Activated T-cell treated with anti-CD3 and anti-CD28 coated beads, Interleukin-2, amount 50 U/mL, for 24 hours (primary cell): ENCODE measurements at places on chromosomes 11 and 22.
A peak's percentile ranks its signal among the peaks of the same experiment; 100 is the strongest.

GRCh38 chr11:6437993-6438392 is 2.8 kb downstream of the HPX start:
- DNase-seq, result no peak
- no peaks in the 10 kb centered on the region for H3K36me3 ChIP-seq
- no peaks in the 10 kb centered on the region for H3K4me1 ChIP-seq
- no peak overlapping the region for H3K4me3 ChIP-seq
- no peak overlapping the region for H3K27ac ChIP-seq
- no peaks in the 10 kb centered on the region for H3K27me3 ChIP-seq

- H3K27me3 ChIP-seq, result peaks cover 36% of the 10 kb centered on the region
- H3K36me3 ChIP-seq, result no peaks in the 10 kb centered on the region
- no peak overlapping the region for H3K27ac ChIP-seq
- DNase-seq, result no peak
- no peaks in the 10 kb centered on the region for H3K4me1 ChIP-seq
- H3K4me3 ChIP-seq, result no peak overlapping the region
Observed at GRCh38 chr11:76839311-76839710, 21.4 kb upstream of the ACER3 start.

GRCh38 chr22:47075568-47075967 is 313.1 kb downstream of the TBC1D22A start:
- H3K27ac ChIP-seq, result no peak overlapping the region
- no peaks in the 10 kb centered on the region for H3K4me1 ChIP-seq

- H3K27me3 ChIP-seq, result peaks cover 22% of the 10 kb centered on the region
- H3K36me3 ChIP-seq, result peaks cover 4% of the 10 kb centered on the region
- peaks cover 3% of the 10 kb centered on the region for H3K4me1 ChIP-seq
- no peak overlapping the region for H3K4me3 ChIP-seq
- no peak for DNase-seq
- no peak overlapping the region for H3K27ac ChIP-seq
Observed at GRCh38 chr11:111983187-111983986, 41.8 kb upstream of the DLAT start.

DNA sequence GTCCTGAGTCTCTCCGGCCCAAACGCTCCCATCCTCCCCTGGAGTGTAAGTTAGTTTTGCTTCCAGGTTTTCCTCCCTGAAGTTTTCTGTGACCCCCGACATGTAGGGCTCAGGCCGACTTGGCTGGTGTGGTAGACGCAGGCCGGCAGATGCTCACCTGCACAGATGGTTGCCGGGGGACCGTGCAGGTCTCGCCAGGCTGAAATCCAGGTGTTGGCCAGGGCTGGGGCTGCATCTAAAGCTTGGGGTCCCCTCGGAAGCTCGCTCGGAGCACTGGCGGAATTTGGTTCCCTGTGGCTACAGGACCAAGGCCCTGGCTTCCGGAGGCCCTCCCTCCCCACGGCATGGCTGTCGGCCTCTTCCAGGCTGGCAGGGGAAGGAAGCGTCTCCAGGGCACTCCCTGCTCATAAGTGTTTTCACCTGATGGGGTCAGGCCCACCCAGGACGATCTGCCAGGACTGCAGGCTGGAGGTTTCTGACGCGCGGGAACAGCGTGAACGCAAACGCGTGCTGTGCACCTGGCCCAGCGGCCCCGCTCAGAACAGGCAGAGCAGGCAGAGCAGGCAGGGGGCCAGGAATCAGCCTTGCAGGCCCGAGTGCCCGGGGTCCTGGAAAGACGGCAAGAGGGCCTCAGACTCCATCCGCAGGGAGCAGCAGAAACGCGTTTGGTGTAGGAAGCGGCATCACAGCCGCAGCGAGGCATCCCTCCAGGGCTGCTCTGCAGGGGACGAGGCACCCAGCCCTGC is 258.2 kb downstream of the BRD1 start:
- H3K4me1 ChIP-seq, result peaks cover 2% of the 10 kb centered on the region
- no peak overlapping the region for H3K4me3 ChIP-seq
- H3K36me3 ChIP-seq, result peaks cover 52% of the 10 kb centered on the region
- DNase-seq, result peak; percentile 24

GRCh38 chr11:64855596-64856304 is 11.3 kb upstream of the CDC42BPG start:
- H3K27ac ChIP-seq, result peak overlapping the region; percentile 91
- DNase-seq, result no peak
- H3K36me3 ChIP-seq, result peaks cover 84% of the 10 kb centered on the region
- H3K4me3 ChIP-seq, result peak overlapping the region; percentile 60
- peaks cover 93% of the 10 kb centered on the region for H3K4me1 ChIP-seq

- DNase-seq, result no peak
Observed at GRCh38 chr11:43708776-43709175, 28.2 kb downstream of the HSD17B12 start.

GRCh38 chr11:117319214-117319840 is 3.3 kb upstream of the BACE1 start:
- H3K4me1 ChIP-seq, result peaks cover 8% of the 10 kb centered on the region
- H3K27me3 ChIP-seq, result peaks cover 26% of the 10 kb centered on the region
- no peak overlapping the region for H3K27ac ChIP-seq
- no peak for DNase-seq
- no peaks in the 10 kb centered on the region for H3K36me3 ChIP-seq

DNA sequence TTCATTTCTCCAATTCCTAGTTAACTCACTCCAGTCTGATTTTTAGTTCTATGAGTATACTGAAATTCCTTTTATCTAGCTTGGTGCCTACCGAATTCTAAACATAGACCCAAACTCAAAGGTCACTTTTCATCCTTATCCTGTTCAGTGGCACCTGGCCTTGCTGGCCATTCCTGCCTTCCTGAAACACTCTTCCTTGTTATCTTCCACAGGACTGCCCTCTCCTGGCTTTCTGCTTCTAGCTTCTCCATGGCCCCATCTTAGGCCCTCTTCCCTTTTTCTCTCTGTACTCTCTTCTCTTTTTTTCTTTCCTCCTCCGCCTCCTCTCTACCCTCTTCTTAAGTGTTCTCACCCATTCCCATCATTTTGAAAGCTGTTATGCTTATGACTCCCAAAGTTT is 87.3 kb downstream of the WNT11 start:
- DNase-seq, result no peak
- no peaks in the 10 kb centered on the region for H3K27me3 ChIP-seq
- H3K36me3 ChIP-seq, result peaks cover 29% of the 10 kb centered on the region
- no peak overlapping the region for H3K27ac ChIP-seq
- no peaks in the 10 kb centered on the region for H3K4me1 ChIP-seq

- H3K4me1 ChIP-seq, result peaks cover 78% of the 10 kb centered on the region
- no peak overlapping the region for H3K4me3 ChIP-seq
- peak overlapping the region; percentile 72 for H3K27ac ChIP-seq
- H3K36me3 ChIP-seq, result no peaks in the 10 kb centered on the region
Observed at GRCh38 chr11:3906166-3906565, 50.7 kb downstream of the STIM1 start.

DNA sequence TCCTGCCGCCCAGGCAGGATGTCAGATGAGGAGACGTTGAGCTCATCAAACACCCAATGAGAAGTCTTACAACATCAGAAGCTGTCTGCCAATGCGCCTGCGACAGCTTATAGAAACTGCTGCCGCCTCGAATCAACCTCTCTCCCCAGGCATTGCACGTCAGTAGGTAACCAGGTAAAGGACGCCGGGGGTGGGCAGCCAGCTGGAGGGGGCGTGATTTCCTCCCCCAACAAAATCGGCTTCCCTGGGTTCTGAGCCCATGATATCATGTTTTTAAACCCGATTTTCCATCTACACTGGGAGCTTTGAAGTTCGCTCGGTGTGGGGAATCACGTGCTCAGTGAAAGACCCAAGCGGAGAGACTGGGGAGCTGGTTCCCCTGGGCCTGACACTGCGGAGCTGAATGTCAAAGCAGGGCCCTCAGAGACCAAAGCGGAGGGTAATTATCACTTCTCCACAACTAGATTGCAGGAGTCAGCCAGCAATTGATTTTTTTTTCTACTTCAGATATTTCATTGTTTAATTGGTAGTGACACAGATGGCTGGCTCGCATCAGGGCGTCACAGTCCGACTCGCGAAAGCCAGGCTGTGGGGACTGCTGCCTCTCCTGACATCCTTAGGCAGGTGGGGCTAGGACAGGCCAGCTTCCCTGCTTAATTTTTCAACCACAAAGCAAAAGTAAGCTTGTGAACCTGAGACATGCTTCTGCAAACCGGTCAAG is 15.4 kb downstream of the FAM83F start:
- H3K4me1 ChIP-seq, result peaks cover 12% of the 10 kb centered on the region
- H3K36me3 ChIP-seq, result no peaks in the 10 kb centered on the region
- peak overlapping the region; percentile 51 for H3K4me3 ChIP-seq
- peak; percentile 51 for DNase-seq

DNA sequence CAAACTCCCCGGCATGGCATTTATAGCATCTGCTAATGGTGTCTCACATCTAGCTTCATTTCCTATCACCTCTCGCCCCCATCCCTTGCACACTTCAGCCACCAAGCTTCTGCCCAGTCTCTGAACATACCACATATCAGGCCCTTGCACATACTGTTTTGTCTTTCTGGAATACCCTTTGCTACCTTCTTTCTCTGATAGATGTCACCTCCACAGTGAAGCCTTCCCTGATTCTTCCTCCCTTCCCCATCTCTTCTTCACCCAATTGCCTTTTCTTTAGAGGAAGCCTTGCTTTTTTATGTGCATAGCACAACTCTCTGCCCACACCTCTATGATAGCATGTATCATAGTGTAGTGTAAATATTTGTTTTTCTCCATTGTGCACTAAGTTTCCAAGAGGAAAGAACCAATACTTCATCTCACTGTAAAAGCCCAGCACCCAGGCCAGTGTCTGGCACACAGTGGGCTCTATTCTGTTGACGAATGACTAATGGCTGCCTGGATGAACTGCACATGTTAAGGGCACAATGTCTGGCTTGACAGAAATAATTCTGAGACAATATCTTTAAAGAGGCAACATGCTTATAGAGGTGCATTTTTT is 27.8 kb downstream of the P4HA3 start:
- peaks cover 7% of the 10 kb centered on the region for H3K4me1 ChIP-seq
- H3K27me3 ChIP-seq, result no peaks in the 10 kb centered on the region
- no peak overlapping the region for H3K4me3 ChIP-seq
- no peak for DNase-seq
- H3K27ac ChIP-seq, result no peak overlapping the region
- no peaks in the 10 kb centered on the region for H3K36me3 ChIP-seq

- H3K4me3 ChIP-seq, result no peak overlapping the region
- H3K36me3 ChIP-seq, result no peaks in the 10 kb centered on the region
- H3K27ac ChIP-seq, result no peak overlapping the region
Observed at GRCh38 chr11:114226356-114226755, 69.8 kb upstream of the NNMT start.

DNA sequence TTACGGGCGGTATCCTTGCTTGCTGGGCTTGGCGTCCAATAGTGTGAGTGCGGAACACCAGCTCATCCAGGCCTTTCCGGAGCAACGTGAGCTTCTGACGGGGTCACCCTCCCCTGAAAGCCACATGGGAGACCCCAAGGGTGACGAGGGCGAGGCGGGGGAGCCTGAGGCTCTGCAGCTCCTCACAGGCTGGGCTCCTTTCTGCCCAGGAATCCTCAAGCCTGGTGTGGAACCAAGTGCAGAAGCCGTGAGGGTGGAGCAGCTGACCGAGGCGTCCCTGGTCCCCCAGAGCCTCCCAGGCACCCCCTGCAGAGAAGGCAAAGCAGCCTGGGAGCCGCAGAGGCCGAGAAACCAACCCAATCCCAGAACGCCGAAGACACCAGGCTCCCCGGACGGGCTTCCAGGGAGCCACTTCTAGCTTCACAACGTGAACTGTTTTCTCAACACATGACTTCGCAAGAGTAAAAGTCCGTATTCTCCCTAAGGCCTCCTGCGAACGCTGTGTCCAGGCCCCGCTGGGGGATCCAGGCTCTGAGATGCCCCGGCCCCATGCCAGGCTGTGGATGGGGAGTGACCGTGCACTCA is 530.3 kb downstream of the BRD1 start:
- H3K4me1 ChIP-seq, result no peaks in the 10 kb centered on the region
- H3K36me3 ChIP-seq, result no peaks in the 10 kb centered on the region
- DNase-seq, result peak; percentile 8
- H3K27me3 ChIP-seq, result peaks cover 6% of the 10 kb centered on the region
- H3K27ac ChIP-seq, result no peak overlapping the region

DNA sequence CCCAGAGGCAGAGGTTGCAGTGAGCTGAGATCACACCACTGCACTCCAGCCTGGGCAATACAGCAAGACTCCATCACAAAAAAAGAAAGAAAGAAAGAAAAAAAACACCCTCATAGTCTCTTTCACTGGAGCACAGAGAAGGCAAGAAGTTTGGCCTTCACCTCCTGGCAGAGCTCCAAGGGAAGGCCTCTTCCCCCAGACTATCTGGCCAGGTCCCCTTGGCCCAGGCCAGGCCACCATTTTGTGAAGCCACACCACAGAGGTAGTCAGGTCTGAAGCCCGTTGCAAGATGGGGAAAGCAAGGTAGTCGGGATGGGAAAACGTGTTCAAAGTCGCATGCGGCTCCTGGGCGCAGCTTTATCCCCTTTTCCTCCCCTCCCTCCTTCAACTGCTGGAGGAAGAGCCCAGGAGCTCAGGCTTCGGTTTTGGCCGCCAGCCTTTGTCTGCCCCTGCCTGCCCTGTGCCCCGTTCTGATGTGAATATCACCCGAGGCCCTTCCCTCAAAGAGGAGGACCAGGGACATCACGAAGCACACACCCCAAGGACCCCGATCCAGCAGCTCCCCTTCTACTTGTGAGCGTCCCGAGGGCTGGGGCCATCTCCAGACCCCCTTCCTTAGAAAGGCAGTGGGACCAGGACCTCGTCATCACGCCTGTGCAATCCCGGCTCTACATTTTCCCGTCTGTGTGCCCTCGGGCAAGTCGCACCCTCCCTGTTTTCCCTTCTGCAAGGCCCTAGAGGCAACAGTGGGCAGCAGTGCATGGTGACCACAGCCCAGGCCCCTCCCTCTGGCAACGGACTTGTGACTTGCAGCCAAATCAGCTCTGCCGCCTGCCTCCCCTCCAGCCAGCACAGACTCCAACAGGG is 17.7 kb downstream of the CABP7 start:
- no peak for DNase-seq
- H3K4me1 ChIP-seq, result no peaks in the 10 kb centered on the region
- no peak overlapping the region for H3K4me3 ChIP-seq
- H3K27me3 ChIP-seq, result no peaks in the 10 kb centered on the region
- peaks cover 46% of the 10 kb centered on the region for H3K36me3 ChIP-seq

GRCh38 chr22:17493419-17493981 is 69.8 kb upstream of the SLC25A18 start:
- no peak overlapping the region for H3K4me3 ChIP-seq
- no peak overlapping the region for H3K27ac ChIP-seq
- H3K27me3 ChIP-seq, result peaks cover 2% of the 10 kb centered on the region

DNA sequence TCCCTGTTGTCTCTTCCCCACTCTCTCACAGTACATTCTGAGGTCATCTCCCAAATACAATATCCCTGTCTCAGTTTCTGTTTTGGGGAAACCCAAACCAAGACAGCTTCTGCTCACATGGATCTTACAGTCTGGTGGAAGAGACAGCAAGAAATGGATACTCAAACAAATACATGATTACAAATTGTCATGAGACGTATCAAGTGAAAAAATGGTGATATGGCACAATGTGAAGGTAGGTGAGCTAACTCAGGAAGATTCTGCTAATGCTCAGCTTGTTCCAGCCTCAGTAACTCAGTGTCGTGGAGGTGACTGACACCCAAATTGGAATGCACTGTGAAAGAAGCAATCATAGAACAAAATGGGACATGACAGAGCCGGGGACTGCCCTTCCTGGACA is 68.3 kb downstream of the CHST1 start:
- no peak overlapping the region for H3K4me3 ChIP-seq
- peaks cover 28% of the 10 kb centered on the region for H3K27me3 ChIP-seq
- H3K36me3 ChIP-seq, result no peaks in the 10 kb centered on the region
- DNase-seq, result no peak
- no peaks in the 10 kb centered on the region for H3K4me1 ChIP-seq
- H3K27ac ChIP-seq, result no peak overlapping the region

- no peaks in the 10 kb centered on the region for H3K36me3 ChIP-seq
- peaks cover 28% of the 10 kb centered on the region for H3K4me1 ChIP-seq
- no peak for DNase-seq
- H3K4me3 ChIP-seq, result no peak overlapping the region
- H3K27me3 ChIP-seq, result peaks cover 37% of the 10 kb centered on the region
- H3K27ac ChIP-seq, result peak overlapping the region; percentile 89
Observed at GRCh38 chr22:45083659-45084305, 74.0 kb upstream of the PHF21B start.
